ENCODE measurements at places on chromosomes 3 and 15.

DNA sequence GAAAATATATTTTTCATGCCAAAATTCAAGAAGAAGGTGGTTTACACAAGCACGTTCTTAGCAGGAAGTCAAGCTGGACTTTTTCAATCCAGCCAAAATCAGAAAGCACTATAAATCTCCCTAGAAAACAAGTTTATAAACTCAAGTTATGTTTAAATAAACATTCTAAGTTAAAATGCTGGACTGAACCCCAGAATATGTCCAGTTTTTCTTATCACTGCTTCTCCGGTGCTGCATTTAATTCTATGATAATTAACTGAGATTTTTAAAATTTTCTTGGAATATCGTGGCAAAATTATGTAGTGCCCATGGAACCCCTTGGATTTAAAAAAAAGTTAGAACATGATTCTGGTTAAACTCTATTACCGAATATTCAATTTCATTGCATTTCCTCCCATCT lies 218.2 kb upstream of the MDFIC2 start:
- no peak for ATAC-seq

DNA sequence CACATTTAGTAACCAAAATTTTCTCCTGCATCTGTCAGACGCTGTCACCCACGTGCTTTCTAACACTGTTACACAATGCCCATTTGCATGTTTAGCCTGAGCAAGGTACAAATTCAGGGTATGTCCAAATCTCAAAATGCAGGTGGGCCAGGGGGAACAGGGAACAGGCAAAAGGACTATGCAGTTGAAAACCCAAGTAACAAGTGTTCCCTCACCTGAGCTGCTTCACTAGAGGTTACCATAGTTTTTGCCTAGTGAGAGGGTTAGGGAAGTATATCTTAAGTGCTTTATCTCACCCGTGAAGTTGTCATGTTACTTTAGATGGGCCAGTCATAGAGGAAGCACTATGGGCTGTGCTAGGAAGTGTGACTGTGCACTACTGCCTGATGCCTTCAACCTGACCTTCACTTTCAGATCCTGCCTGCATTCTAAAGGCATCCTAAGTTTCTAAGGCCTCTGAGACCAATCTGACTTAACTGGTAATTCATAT lies 6.0 kb upstream of the TMEM87A start:
- no peak for ATAC-seq

GRCh38 chr3:102132370-102132769 lies 283.1 kb downstream of the NFKBIZ start:
- ATAC-seq = peak; percentile 78

GRCh38 chr3:59131016-59131766 lies 81.4 kb upstream of the CFAP20DC start:
- ATAC-seq = no peak

DNA sequence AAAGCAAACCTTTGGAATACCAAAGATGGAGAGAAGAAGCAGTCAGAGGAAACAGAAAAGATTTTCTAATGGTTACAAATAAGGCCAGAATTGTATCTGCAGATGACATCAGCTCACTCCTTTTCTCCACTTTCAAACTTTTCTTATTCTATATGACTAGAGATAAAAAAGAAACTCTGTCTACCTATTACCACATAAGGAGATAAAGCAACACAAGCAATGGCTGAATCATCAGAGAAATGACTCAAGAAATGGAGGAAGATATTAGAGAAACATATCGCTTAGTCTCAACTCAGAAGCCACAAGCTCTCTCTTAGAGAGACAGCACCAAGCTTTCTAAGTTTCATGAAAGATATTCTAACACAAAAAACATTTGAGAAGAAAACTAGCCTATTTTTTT lies 784.0 kb downstream of the ZPLD1 start:
- no peak for ATAC-seq

- peak; percentile 97 for ATAC-seq
These were observed 25.5 kb downstream of the SETD5 start for GRCh38 chr3:9422712-9423424.

- no peak for ATAC-seq
These were observed 41.9 kb upstream of the ABHD10 start for GRCh38 chr3:111936967-111937366.

GRCh38 chr3:129424185-129424841 lies 4.1 kb downstream of the EFCAB12 start:
- no peak for ATAC-seq

- no peak for ATAC-seq
These were observed 550 bp upstream of the CHD2 start for GRCh38 chr15:92899601-92899947.

DNA sequence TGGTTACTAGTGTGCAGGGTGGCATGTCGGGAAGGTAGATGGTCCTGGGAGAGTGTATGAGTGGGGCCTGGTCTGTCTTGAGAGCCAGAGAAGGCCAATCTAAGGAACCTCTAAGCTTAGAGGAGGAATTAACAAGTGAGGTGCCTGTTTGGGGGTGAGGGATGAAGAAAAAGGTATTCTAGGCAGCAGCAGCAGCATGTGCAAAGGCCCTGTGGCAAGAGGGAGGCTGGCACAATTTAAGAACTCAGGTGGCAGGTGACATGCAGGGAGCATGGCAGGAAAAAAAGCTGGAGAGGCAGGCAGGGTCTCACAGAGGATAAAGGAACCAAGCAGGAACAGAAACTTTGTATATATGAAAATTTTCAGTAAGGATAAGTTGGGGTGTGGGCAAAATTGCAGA lies 51.2 kb downstream of the SPSB4 start:
- ATAC-seq = no peak

DNA sequence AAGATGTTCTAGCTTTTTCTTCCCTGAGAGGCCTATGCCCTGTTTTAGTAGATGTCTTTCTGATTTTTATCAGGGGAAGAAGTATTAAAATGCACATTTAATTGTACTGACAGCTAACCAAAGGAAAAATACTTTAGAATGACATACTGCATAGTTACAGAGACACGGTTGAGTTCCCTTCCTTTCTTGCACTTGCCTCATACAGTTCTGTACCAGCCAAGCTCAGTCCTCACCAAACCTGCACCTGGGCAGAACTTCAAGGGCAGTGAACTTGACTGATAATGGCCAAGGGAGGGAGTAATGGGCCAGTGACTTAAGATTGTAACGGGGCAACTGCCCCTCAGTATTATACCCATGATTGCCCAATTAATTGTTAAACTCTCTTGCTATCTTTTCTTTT lies 34.1 kb upstream of the RASGRP1 start:
- ATAC-seq = no peak

DNA sequence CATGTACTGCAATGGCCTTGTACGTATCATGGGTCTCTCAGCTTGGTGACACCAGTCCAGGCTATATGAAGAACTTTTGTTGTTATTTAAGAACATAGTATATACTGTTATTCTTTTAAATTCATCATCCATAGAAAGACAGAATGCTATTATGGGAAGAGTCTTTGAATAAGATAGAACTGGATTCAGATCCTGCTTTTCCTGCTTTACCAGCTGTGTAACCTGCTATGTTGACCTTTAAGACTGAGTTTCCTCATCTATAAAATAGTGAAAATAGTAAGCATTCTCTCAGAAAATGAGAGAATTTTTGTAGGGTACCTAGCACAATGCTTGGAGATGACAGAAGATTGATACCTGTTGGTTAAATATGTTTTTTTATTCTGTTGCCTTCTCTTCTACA lies 204.1 kb upstream of the TBL1XR1 start:
- no peak for ATAC-seq

DNA sequence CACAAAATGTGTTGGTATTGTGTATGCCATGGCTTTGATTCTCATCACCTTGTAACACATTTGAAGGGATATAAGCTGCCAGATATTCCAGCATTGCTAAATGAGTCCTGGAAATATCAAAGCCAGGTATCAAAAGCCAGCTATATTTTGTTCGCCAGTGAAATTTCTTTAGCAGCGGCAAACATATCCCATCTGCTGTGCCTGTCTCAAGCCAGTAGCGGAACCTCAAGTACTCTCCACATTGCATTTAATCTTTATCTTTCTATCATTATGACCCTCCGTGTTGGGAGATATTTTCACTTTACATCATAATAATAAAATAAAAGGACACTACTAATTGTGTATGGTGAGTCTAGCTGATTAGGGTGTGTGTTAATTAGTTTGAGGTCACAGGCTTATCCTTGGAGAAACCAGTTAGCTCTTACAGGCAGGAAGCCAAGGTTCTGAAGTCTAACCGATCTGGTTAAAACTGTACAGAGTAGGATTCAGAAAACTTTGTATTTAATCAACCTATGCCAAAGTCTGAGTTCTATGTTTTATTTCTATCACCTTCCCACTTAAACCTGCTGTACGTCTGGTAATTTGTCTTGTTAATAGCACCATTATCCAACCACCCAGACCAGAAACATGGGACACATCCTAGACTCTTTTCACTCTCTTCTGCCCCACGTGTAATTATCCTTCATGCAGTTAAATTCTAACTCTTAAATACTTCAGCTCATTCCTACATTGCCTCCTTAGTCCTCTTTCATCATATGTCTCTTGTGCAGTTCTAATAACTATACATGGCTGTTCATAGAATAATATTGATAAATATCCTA lies 14.5 kb downstream of the TIPARP start:
- ATAC-seq = no peak

GRCh38 chr3:8966150-8966819 lies 3.0 kb upstream of the RAD18 start:
- no peak for ATAC-seq

GRCh38 chr15:89003865-89004725 lies 84.2 kb upstream of the ABHD2 start:
- no peak for ATAC-seq

- ATAC-seq = no peak
These were observed 62.3 kb upstream of the ARHGEF3 start for GRCh38 chr3:56864090-56864489.

GRCh38 chr3:52243791-52244628 lies 1.5 kb upstream of the PPM1M start:
- peak; percentile 8 for ATAC-seq

- ATAC-seq = no peak
These were observed 26.6 kb upstream of the MRPS22 start for GRCh38 chr3:139317215-139317614.

GRCh38 chr15:73962433-73962832 lies 29.7 kb downstream of the STOML1 start:
- ATAC-seq = no peak

DNA sequence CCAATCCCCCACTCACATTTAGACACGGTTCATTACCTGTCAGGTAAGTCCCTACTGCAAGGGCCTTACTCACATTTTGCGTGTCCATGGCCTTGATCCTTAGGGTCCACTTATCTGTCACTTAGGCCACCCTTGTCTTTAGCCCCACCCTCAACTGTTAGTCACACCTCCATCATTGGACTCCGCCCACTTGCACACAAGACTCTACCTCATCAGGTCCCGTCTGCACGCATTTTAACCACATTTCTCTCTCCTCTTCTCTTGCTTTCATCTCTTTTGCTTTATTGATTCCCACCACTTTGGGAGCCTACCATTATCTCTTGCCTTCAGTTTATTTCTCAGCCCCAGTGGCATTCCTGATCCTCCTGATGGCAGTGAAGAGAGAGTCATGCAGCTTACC lies at the start of gene IQCF6:
IQCF6 (minus strand) TSS at position 101 of the 400 bp plus-strand sequence; CDS start at position 88, 13 bp downstream.
- no peak for ATAC-seq

- ATAC-seq = no peak
These were observed 37.8 kb downstream of the CCNL1 start for GRCh38 chr3:157122116-157122515.

- no peak for ATAC-seq
These were observed 2.1 kb downstream of the PLA2G4F start for GRCh38 chr15:42154212-42154941.

All from gastroesophageal sphincter (tissue), 4 donors.